ENCODE measurements at places on chromosomes 1 and 21.

- DNase-seq = no peak
Observed at GRCh38 chr1:65924471-65924870, 131.8 kb downstream of the PDE4B start.

DNA sequence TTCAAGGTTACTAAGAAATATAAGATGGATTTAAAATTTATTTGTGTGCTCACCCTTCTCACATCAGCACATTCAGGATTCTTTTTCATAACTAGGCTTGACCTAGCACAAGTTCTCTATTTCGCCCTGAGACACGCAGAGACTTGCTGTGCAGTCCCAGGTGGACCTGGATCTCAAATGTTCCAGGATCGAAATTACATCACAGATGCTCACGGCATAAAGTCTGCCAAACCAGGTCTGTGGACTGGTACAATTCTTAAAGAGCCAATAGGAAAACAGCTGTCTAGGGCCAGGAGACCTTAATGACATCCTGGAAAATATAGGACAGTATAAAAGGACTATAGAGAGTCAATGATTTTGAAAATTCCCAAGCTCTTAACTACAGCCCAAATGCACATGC lies 2.2 kb downstream of the PGBD5 start:
- no peak for DNase-seq

GRCh38 chr1:1969505-1969900 lies 34.1 kb downstream of the CFAP74 start:
- DNase-seq = no peak

- no peak for DNase-seq
Observed at GRCh38 chr1:214146523-214146922, 134.4 kb upstream of the SMYD2 start.

DNA sequence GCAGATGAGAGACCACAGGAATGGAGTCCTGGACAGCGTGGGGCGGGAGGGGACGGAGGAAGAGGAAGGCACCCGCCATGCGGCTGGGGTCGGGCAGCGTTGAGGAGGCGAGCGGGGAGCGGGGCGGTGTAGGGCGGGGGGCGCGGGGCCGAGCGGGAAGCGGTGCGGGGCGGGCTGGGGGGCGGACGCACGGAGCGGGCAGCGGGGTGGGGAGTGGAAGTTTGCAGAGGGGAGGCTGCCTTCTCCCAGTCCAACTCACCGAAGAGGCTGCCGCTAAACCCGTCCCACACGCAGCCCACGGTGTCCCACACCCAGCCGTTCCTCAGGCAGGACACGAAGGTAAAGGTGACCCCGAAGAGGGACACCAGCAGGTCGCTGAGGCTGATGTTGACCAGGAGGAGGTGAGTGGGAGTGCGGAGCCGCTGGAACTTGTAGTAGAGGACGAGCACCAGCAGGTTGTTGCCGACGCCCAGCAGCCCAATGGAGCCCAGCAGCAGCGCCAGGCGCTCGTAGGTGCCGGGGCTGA lies 483 bp downstream of the CHML start:
- peak; percentile 21 for DNase-seq

- no peak for DNase-seq
Observed at GRCh38 chr1:66217021-66217420, 316.9 kb upstream of the SGIP1 start.

DNA sequence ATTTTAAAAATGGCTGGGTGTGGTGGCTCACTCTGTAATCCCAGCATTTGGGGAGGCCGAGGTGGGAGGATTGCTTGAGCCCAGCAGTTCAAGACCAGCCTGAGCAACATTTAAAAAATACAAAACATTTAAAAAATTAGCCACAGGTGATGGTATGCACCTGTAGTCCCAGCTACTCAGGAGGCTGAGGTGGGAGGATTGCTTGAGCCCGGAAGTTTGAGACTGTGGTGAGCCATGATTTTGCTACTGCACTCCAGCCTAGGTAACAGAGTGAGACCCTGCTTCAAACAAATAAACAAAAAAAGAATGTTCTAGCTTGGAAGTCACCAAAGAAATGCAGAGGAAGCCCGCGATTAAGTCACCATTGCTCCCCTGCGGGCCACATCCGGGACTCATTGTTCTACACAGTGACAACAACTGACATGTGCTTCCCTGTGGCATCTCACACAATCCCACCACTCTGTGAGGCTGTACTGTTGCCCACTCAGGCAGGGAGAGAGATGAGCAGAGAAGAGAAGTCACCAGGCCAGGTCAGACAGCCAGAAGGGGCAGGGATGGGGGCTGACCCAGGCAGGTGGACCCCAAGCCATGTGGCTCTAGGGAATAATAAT lies 18.4 kb upstream of the SPATC1L start:
- no peak for DNase-seq

DNA sequence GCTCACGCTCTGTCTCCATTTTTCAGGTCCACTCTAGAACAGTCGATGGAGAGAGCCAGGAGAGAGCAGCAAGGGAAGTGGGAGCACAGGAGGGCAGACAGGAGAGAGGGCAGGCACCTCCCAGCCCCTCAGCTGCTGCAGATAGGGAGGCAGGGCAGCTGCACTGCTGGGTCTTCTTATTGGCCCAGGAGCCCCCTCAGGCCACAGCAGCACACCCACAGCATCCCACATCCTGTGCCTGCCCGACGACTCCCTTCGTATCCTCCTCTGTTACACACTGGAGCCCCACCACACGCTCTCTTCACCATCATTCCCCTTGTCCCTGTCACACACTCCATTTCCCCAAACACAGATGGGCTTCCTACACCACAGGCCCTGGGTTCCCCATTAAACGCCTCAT lies 13.7 kb upstream of the ARTN start:
- DNase-seq = no peak

GRCh38 chr1:106700211-106700610 lies 356.3 kb upstream of the PRMT6 start:
- DNase-seq = no peak

GRCh38 chr1:199918196-199918769 lies 109.2 kb upstream of the NR5A2 start:
- DNase-seq = no peak

GRCh38 chr1:241608379-241609033 lies 31.7 kb downstream of the CHML start:
- no peak for DNase-seq

- DNase-seq = no peak
Observed at GRCh38 chr1:70295749-70296148, 58.8 kb downstream of the ANKRD13C start.

GRCh38 chr1:174451408-174451807 lies 3.6 kb downstream of the GPR52 start:
- DNase-seq = no peak

DNA sequence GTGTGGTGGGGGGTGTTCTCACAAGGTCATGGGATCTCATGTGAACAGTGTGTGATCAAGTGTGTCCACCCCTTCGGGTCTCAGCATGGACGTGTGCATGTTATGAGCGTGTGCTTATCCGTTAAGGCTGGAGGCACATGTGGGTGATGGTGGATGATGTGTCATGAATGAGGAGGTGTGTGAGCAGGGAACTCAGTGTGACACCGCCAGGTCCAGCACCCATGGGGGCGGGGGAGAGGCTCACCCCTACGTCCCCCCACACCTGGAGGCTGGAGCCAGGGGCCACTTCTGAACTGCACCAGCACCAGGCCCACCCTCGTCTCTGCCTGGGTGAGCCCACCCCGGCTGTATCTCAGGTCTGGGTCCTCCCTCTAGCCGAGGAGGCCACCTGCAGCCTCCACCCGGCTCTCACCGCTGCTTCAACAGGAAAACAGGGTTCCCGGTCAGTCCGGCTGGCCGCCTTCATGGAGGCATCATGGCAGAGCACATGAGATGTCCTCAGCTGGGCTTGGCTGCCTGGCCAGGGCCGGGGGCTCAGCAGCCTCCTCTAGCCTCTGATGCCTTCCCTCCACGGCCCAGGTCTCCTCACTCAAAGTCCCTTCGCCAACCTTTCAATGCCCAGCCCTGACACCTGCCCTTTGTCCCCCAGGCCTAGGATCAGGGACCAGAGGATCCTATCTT lies 34.2 kb upstream of the C1QA start:
- DNase-seq = no peak

GRCh38 chr1:172951730-172952365 lies 98.9 kb downstream of the TNFSF18 start:
- no peak for DNase-seq

GRCh38 chr1:160414881-160415280 lies 14.5 kb downstream of the VANGL2 start:
- no peak for DNase-seq

DNA sequence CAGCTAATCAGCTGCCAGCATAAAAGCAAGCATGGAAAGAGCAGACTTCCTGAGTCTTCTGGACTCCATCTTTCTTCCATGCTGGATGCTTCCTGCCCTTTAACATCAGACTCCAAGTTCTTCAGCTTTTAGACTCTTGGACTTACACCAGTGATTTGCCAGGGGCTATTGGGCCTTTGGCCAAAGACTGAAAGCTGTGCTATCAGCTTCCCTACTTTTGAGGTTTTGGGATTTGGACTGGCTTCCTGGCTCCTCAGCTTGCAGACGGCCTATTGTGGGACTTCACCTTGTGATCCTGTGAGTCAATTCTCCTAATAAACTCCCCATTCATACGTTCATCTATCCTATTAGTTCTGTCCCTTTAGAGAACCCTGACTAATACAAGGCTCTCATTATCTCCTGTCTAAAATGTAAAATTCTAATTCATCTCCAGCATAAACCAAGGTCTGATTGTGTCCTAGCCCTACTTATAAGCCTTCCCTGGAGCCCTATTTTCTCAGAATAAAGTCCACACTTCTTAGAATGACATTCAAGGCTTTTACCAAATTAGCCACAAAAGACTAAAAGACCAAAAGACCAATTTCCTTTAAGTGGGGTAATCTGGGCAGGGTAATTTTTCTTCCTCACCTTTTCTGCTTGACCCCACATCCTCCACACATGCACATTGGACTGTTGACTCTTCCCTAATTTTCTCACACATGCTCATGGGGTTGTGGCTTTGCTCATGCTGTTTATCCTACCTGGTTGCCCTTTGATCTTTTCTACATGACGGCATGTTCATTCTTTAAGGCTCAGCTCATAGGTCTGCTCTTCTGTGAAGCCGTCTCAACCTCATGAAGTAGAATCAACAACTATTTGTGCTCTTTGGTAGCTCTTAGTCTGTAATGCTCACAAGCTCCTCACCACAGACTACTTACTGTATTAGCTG lies 18.1 kb upstream of the ENAH start:
- no peak for DNase-seq
